Muscle of back (tissue), 13 donors: ENCODE measurements at places on chromosomes 1 and 21.

- no peak for DNase-seq
These were observed 7.6 kb downstream of the FAM151A start for GRCh38 chr1:54615531-54616279.

- DNase-seq: no peak
These were observed 418.7 kb upstream of the VAMP3 start for GRCh38 chr1:7352364-7352763.

GRCh38 chr1:183069562-183070216 lies 46.5 kb downstream of the LAMC1 start:
- DNase-seq: no peak

DNA sequence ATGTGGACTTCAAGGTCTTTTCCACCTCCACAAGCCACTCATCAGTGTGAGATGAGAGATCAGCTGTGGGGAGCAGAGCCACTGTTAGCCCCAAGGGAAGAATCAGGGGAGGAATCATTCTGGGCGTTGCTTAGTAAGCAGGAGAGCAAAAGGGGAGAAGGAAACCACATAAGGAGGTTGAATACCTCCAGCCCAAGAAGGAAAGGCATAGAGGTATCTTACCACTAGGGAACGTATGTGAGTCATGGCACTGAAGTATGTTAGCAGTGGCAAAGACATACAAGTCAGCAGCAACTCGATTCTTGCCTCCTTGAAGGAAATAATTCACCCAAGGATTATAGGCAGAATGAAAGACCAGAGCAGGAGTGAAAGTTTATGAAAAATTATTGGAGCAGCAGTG lies 31.6 kb upstream of the SLC5A9 start:
- no peak for DNase-seq

DNA sequence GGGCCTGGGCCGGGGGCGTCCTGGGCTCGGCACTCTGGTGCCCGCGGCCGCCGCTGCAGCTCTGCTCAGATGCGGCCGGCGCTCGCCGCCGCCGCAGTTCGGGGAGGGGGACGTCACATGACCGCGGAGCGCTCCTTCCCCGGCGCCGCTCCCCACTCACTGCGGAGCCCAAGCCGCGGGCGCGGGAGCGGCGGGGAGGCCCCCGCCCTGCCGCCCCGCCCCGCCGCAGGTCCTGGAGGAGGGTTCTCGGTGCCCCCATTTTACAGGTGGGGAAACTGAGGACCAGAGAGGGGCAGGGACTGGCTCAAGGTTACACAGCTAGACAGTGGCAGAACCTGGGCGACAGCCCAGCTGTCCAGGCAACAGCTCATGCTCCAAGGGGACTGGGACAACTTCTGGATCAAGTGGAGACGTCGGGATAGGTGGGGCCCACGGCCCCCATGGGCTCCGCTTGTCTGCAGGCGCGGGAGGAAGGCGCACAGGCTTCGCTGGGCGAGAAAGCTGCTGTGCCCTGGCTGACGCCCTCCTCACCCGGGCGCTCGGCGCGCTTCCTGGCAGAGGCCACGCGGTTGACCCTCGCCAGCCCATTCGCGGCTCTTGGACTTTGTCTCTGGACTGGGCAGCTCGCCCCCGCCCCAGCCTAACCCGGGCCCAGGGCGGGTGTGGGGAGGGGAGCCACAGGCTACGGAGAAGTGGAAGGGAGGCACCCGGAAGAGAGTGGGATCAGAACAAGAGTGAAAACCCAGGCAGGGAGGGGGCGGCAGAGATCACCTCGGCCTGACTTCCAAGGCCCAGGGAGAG lies at the start of gene RAP1GAP:
Gene RAP1GAP, minus strand, starts transcription at position 100 of the 801 bp plus-strand sequence. CDS start 49,325 bp downstream, outside the sequence.
- no peak for DNase-seq

DNA sequence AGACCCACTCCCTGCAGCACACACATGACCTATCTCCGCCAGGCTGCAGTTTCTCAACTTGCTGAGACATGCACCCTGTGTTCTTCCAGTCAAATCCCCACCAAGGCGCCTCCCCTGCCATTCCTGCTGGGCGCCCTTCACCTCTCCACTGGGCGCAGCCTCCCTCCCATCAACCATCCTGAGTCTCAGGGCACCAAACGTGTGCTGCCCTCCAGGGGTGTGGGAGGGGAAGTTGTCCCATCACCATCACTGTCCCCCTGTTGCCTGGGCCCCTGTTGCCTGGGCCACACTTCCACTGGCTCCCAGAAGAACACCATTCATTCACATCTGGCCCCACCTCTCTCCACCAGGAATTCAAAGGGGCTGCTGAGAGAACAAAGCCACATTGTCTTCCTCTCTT lies 44.9 kb upstream of the EFHD2 start:
- DNase-seq: no peak

DNA sequence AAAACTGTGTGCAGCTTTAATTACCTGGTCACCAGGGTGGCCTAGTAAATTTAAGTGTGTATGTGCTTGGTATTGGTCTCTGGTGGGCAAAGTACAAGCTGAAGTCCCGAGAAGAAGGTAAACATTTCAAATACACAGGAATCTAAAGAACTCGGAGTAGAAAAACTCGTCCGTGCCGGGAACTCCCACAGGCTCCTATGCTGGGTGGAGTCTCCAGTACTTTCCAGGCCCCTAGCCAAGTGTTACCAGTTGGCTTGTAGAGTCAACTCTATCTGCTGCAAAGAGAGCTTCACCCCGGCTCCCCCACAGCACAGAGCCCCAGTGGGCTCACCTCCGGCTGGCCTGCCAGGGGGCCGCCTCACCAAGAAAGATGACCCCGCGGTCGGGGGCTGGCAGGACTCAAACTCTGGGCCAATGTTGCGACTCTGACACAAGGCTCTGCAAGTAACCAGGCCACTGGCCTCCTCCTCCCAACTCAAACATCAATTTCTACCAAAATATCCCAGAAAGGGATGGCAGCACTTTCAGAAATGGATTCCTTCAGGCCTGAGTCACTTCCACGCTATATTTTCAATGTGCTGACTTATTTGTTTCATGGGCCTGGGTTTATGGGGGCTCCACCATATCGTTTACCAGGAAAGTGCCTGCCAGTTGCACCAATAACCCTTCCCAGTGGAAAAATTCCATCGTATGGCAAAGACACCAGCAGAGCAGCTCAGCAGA lies 73.9 kb downstream of the SLC66A1 start:
- DNase-seq: peak; percentile 60

DNA sequence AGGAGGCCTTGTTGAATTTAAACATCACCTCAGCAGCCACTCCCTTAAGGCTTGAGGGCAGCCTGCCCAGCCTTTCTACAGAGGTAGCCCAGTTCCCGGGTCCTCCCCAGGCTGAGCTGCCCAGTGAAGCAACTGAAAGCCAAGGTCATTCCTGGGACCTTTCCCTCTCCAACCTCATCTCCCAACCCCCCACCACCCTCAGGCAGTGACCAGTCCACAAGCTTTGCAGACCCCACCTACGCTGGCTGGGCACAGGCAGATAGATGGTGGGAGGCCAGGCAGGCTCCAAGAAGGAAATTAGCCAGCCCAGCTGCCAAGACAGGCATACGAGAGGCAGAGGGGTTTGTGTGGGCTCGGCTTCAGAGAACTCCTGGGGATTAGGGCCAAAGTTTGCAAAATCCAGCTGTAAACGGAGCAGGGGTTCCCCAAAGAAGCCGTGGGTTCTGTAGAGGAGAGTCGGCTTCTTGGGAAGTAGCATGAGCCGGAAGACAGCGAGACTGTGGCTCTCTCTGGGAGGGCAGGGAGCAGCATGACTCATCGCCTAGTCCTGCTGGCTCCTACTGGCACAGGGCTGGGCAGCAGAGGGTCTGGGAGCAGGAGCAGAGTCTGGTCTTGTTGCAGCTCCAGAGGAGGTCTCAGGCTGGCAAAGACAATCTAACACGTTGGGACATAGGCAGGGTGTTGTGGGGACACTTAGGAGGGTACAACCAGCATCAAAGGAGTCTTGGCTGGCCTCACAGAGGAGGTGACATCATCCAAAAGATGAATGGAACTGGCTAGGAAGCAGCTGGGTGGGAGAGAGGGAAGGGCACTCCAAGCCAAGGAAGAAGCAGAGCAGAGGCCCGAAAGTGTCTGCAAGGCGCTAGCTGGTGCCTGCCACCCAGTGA lies 2.8 kb upstream of the ZC3H12A start:
- peak; percentile 57 for DNase-seq

DNA sequence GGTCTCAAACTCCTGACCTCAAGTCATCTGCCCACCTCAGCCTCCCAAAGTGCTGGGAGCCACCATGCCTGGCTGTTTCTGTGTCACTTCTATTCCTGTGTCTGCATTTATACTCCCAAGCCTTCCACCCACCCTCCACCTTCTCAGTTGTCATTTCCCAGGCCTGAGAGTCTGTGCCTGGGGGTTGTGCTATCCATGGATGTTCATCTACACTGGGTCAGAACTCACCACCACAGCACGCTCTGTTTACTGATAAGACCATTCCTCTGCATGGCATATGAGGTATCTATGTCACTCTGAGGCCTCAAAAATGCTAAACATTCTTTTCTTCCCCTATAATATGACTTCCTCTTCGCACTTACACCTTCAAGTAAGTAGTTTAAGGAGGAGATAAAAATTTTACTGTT lies 6.1 kb downstream of the NENF start:
- DNase-seq: no peak

DNA sequence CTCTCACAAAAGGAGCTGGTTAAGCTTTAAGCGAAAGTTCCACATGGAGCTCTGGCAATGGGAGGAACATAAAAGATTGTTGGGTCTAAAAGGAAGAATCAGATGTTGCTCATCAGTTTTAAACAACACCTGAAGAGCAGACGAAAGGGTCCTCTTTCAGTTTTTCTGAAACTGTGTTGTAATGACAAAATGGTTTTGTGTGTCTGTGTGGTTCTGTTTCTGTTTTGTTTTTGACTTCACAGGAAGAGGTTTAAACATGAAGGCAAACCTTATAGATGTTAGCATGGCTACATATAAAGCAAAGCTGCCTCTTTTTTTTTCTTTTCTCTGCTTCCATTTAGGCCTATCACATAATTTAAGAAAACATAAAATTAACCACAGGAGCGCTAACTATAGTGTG lies 136.1 kb downstream of the ZP4 start:
- DNase-seq: no peak

DNA sequence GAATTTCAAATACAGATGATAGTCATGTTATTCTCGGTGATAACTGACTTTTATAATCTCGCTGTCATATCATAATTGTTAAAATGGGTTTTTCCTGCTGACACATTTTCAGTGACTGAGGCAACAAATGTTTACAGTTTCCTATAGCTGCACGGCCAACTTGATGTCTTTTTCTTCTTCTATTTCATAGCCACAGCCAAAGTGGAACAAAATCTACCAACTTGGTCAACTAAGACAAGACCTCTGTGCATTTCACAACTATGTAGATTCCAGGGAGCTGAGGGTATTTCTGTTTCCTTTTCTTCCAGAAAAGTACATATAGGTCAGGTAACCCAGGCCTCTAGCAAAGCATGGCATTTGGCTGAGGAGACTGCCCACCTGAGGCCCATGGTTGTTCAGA lies 10.4 kb upstream of the AHCYL1 start:
- no peak for DNase-seq

DNA sequence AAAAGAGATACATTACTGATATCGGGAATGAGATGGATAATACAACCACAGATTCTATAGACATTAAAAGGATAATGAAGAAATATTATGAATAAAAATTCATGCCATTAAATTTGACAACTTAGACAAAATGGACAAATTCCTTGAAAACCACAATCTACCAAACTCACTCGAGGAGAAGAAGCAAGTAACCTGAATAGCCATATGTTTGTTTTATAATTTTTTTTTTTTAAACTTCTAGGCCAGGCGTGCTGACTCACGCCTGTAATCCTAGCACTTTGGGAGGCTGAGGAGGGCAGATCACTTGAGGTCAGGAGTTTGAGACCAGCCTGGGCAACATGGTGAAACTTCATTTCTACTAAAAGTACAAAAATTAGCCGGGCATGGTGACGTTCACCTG lies 327.9 kb downstream of the VAV3 start:
- DNase-seq: no peak

DNA sequence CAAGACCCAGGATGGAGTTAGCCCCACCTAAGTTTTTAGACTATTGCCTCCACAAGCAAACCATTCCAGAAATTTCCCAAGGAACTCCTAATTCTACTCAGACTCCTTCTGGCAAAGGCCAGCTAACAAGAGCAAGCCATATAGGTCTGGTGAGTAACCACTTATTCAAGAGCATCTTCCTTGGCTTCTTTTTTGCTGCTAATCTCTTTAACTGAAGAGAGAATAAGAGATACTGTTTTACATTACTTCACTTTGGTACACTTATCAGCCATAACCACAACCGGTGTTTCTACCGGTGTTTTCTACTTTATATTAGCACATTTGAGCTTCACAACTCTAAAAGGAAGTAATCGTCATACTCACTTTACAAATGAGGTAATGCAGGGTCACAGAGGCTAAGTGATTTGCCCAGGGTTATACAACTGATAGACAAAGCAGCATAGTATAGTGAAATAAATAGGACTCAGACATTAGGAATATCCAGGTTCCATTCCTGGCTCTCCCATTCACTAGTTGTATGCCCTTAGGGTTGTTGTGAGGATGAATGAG lies 1.7 kb upstream of the EPS15 start:
- no peak for DNase-seq

GRCh38 chr1:108130794-108131193 lies 69.3 kb downstream of the SLC25A24 start:
- no peak for DNase-seq
